T-helper 9 cell (primary cell): ENCODE measurements at places on chromosomes 3 and 15.

GRCh38 chr15:92277776-92278175 is 115.9 kb upstream of the ST8SIA2 start:
- no peak for DNase-seq

- no peak for DNase-seq
Measured at GRCh38 chr15:70539912-70540530, 223.3 kb downstream of the UACA start.

- DNase-seq, result no peak
Measured at GRCh38 chr15:89199746-89200145, 21.6 kb downstream of the RLBP1 start.

GRCh38 chr3:174776636-174777035 is 82.5 kb upstream of the NAALADL2 start:
- no peak for DNase-seq

- no peak for DNase-seq
Measured at GRCh38 chr3:32398531-32398930, 6.9 kb downstream of the CMTM7 start.

DNA sequence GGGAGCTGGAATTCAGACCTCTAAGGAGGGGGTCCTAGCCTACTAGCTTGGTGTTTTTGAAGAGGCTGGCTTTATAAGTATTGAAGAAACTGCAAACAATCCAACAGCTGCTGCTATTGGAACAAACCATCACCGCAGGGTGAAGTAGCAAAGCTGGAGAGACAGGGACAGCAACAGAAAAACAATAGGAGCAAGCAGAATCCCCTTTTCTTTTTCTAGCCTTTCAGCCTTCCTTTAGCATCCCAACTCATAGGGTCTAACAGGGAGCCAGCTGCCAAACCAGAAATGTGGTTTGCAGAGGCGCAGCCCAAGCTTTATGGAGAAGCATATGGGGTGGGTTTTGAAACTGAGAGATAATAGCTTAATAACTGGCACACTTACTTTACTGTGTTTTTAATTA is 106.2 kb upstream of the CHMP2B start:
- DNase-seq, result no peak

DNA sequence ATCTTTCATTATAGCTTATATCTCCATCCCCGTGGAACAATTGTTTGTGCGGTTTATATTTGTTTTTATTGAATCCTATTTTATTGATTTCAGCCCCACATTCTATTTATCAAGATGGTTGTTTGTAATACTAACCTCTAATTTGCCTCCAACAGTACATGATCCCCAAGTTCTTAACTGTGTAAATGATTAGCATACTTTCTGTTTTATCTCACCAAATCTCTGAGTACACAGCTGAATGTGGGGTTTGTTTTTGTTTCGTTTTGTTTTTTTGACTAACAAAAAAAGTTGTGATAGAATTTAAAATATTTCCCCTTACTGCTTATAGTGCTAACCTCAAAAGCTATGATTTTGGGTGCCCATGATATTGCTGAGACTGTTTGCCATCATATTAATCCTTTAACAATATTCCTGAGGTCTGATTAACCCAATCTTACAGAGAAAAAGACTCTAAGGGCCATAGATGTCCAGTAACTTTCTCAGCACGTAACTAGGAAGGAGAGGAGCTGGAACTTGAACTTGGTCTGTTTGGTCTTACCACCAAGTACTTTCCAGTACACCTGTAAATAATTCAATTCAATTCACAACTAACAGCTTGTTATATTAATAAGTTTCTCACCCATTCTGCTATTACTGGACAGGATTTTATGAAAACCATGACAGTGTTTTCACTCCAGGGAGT is 789.8 kb downstream of the TUSC7 start:
- DNase-seq, result no peak
